ENCODE measurements at places on chromosomes 13 and 19. TPM values are rescaled to one million over a fixed set of nuclear protein-coding genes. Genes with fewer than 3 reads are reported as not detected.

The ZNF480 gene
- total RNA-seq, result 6.5 TPM

The TUBA3C gene
- total RNA-seq, result not detected

The PTH2 gene
- total RNA-seq, result not detected

The PROZ gene
- total RNA-seq, result not detected

The LILRA1 gene
- not detected for total RNA-seq

The TTYH1 gene
- total RNA-seq, result not detected

The SBK2 gene
- not detected for total RNA-seq

The CBARP gene
- 5.3 TPM for total RNA-seq

The ZNF738 gene
- 1.7 TPM for total RNA-seq
